ENCODE measurements at places on chromosomes 13 and 19.
A peak's percentile ranks its signal among the peaks of the same experiment; 100 is the strongest.

- no peak for DNase-seq
These were observed 8.6 kb upstream of the NAPA start for GRCh38 chr19:47523473-47523872.

GRCh38 chr13:110756219-110756631, 42.7 kb downstream of the ING1 start:
- no peak for DNase-seq

DNA sequence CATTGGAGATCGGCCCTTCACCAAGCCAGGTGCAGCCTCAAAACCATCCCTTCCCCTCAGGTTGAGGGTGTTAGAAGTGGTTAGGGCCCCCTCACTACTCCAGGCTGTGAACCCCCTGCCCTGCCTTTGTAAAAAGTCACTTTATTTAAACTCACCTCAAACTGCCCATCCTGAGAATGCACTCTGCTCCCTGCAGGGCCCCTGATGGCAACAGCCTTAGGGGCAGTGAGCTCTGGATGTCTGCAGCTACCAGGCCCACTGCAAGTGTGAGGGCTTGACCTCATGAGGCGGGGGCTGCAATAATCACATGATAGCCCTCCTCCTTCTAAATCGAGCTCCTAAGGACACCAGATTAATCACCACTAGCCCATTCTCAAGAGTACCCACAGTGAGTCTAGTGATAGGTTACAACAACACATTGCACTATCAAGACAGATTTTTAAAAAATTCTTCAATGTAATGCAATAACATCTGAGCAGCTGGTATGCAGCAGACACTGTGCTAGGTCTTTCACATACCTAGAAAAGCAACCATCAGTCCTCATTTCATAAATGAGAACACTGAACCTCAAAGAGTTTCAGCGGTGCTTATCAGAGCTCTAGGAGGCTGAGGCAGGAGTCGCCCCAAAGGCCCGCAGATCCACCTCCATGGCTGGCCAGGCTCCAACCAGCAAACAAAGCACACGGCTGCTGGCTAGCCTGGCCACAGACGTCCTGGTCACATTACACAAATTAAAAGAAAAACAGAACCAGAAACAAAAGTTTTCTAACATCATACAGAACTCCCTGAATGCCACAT, 26.0 kb downstream of the SLC7A1 start:
- no peak for DNase-seq

- no peak for DNase-seq
These were observed 1.9 kb downstream of the ICAM5 start for GRCh38 chr19:10291554-10292205.

- no peak for DNase-seq
These were observed 22.9 kb downstream of the ITM2B start for GRCh38 chr13:48255954-48256353.

- no peak for DNase-seq
These were observed 79.7 kb downstream of the ESD start for GRCh38 chr13:46717275-46717674.

DNA sequence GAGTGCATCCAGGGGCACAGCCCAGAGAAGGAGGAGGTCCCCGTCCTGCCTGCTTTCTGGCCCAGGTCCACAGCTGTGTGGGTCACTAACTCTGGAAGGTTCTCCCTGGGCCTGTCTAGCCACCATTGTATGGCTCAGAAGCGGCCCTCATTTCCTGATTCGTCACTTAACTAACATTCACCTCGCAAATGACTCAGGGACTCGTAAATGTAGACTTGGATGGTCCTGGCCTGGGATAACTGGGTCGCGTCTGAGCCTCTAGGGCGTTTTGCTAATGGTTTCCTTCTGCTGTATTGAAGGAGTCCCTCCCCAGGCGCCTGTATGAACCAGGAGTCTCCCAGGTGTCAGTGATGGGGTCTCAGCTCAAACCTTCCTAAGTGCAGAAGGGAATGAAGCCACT, 162.8 kb downstream of the ZNF536 start:
- DNase-seq: no peak

DNA sequence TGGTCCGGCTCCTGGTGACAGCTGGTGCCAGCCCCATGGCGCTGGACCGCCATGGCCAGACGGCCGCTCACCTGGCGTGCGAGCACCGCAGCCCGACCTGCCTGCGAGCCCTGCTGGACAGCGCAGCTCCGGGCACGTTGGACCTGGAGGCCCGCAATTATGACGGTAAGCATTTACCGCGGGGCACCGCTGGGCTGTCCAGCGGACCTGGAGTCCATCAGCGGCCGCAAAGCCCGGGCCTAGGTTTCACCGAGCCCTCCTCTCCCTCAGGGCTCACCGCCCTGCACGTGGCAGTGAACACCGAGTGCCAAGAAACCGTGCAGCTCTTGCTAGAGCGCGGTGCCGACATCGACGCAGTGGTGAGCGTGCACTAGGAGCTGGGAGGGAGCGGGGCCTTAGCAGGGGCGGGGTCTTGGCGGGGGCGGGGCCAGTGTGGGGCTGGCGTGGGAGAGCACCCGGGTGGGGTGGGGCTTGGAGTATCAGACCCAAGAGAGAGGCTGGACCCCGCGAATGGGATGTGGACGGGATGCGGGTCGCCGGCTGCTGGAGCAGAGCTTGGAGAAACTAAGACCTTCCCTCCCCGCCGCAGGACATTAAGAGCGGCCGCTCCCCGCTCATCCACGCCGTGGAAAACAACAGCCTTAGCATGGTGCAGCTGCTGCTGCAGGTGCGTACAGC, 8.7 kb downstream of the BCL3 start:
- no peak for DNase-seq

DNA sequence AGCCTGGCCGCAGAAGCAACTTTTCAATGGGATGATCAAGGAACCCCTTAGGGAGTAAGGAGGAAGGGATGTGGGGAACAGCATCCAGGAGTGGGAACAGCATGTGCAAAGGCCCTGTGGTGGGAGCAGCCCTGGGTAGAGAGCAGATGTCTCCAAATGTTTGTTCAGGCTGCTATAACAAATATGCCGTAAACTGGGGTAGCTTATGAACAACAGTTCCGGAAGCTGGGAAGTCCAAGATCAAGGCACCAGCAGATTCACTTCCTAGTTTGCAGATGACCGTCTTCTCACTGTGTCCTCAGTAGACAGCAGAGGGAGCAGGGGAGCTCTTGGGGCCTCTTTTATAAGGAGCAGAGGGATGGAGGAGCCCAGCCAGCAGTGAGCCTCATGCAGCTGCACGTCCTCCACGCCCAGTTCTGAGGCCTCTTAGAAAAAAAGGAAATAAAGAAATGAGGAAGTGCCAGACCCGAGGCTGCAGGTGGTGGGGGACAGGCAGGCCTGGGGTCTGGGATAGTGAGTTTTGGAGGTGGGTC, 4.2 kb upstream of the LRRC25 start:
- DNase-seq: peak; percentile 91

GRCh38 chr19:6421075-6422014, 3.3 kb downstream of the KHSRP start:
- peak; percentile 23 for DNase-seq

DNA sequence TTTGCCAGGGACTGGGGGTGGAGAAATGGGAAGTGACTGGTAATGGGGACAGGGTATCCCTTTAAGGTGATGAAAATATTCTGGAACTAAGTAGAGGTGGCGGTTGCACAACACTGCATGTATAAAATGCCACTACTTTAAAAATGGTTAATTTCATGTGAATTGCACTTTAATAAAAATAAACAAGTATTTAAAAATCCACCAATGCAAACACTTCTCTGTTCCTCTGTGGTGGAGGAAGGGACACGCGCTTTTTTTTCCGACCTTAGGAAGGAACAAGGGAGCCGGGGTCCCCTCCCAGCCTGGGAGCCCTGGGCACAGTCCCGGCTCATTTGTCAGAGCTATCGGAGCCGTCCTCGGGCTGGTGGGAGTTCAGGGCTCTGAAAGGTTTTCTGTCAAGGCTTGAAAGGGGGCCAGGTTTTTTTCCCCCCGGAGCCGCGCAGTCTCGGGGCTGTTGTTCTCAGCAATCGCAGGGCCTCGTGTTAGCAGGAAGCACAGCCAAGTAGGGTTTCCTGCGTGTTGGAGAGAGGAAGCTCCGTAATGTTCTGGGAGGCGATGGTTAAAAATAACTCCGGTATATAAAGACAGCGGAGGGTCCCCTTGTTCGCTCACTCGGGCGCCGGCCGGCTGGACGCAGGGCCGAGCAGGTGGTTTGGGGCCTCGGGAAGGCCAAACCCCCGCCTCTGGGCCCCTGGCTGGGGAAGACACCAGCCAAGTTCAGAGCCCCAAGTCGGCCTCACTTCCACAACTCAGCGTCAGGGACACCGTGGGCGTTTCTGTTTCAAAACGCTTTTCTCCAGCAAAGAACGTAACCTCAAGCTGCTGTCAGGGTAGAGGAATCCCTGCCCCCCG, 41.2 kb upstream of the KLF2 start:
- no peak for DNase-seq

GRCh38 chr19:1264801-1265614, 4.1 kb upstream of the CIRBP start:
- DNase-seq: peak; percentile 82
